ENCODE measurements at places on chromosomes 1 and 21.

- DNase-seq, result no peak
Measured at GRCh38 chr1:27153549-27153886, 1.4 kb downstream of the SLC9A1 start.

- DNase-seq, result no peak
Measured at GRCh38 chr1:233598891-233599541, 14.9 kb upstream of the KCNK1 start.

GRCh38 chr1:98402860-98403259 lies 258.7 kb upstream of the SNX7 start:
- DNase-seq, result no peak

DNA sequence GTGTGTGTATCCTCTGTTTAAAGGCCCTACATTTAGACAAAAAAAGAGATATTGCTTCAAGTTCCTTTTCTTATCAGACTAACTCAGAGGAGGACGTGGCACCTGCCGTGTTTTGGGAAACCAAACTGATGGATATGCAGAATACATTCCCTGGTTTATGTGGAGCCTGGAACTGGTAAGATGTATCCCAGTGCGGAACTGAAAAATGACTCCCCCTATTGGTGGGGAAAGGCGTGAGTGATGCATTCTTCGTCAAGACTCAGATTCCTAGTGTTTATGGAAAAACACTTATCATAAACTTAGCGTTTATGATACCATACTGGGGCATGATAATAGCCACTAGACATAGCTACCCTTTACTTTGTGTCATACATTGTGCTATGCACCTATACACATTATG lies 154.2 kb downstream of the ZNF326 start:
- DNase-seq, result no peak

DNA sequence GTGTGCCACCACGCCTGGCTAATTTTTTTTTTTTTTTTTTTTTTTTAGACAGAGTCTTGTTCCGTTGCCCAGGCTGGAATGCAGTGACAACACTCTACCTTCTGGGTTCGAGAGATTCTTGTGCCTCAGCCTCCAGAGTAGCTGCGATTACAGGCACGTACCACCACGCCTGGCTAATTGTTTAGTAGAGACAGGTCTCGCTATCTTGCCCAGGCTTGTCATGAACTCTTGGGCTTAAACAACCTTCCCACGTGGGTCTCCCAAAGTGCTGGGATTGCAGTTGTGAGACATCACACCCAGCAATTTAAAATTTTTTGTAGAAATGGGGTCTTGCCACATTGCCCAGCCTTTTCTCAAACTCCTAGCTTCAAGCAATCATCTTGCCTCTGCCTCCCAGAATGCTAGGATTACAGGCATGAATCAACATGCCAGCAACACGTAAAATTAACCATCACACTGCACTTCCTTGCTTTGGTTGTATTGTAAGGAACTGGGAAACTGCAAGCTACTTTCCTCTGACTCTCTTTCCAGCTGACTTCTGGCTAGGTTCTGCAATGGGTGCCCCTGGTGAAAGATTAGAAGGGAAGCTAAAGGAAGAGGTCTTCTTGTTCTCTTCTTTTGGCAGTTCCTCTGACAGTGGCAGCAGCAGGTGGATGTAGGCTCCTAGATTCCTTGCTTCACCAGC lies 13.9 kb upstream of the IL6R start:
- DNase-seq, result no peak

DNA sequence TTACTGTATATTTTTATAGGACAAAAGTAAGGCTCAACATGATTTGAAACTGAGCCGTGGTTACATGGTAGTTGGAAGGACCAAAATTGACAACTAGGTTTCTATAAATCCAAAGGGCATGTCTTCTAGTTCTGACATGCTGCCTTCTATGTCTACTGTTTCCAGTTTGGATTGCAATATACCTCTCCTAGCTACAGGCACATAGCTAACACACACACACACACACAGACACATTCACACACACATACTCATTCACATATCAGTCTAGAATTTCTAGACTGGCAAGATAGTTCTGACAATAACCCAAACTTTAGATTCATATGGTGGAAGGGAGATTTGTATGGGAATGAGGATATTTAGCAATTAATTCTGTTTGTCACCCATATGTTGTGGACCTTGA lies 544.8 kb upstream of the CAMK1G start:
- DNase-seq, result no peak

- DNase-seq, result no peak
Measured at GRCh38 chr1:232386721-232387510, 243.0 kb downstream of the SIPA1L2 start.

DNA sequence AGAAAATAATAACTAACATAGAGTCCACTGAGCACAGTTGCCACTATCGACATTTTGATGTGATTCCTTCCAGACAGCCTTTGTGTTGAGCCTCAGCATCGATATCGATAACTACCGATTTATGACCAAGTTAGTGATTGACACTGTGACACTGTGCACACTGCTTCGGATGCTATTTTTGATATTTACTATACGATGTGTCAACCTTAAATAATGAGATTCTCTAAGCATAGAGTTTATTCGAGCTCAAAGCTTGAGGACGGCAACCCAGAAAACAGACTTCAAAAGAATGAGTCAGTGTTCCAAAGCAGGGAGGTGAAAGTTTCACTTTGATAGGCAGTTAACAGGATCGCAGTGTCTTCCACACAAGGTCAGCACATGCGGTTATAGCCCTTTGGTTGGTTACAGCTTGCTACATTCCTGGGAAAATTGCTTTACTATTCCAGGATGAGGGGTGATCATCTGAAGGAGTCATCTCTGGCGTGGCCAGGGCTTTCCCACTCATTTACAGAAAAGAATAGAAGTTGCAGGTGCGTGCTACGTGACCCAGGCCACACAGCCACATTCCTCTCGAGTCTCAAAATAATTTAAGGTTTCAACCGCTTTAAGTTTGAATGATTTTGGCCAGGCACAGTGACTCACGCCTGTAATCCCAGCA lies 53.6 kb upstream of the EFHD2 start:
- no peak for DNase-seq

GRCh38 chr1:64811131-64811530 lies 66.3 kb downstream of the RAVER2 start:
- no peak for DNase-seq

DNA sequence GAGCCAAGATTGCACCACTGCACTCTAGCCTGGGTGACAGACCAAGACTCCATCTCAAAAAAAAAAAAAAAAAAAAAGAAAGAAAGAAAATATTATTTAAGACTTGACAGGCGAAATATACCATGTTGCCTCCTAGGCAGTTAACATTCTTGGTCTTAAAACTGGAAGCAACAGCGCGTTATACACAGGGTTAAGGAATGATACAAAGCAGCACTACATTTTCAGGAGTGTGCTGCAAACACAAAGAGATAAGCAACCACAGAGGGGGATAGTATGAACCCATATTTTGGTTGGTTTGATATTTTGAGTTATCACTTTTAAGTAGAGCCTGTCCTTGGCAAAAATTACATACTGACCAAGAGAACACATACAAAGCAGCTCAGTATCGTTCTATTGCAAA lies 25.1 kb downstream of the USP24 start:
- no peak for DNase-seq

DNA sequence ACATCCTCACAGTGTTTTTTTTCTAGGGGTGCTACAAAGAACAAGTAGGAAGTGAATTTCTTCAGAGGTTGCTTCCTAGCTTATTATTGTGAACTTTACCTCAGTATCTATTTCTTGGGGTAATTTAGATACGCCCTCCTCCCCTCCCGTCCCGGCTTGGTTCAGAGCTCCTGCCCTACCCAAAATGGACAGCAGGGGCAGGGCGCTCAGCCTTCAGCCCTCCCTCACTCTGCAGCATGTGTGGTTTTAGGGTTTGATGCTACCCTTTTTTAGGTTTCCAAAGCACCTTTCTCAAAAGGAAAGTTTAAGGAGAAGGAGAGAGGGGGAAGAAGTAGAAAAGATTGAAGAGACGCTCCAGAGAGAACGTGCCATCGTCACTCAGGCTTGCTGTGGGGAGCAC lies 16.9 kb upstream of the POGK start:
- no peak for DNase-seq

GRCh38 chr1:68201546-68202238 lies 30.6 kb downstream of the WLS start:
- DNase-seq, result no peak

Measured in stimulated activated CD4-positive, alpha-beta T cell treated with anti-CD3 and anti-CD28 coated beads, Interleukin-1b, Interleukin-23, amount 100 ng/mL, for 1 hour (primary cell).